Midbrain (tissue), 1 donor: ENCODE measurements at places on chromosomes 2 and 18.

GRCh38 chr2:8803658-8804379, 33.6 kb downstream of the KIDINS220 start:
- DNase-seq = no peak

GRCh38 chr18:12748671-12749070, 45.8 kb downstream of the PSMG2 start:
- DNase-seq = no peak

DNA sequence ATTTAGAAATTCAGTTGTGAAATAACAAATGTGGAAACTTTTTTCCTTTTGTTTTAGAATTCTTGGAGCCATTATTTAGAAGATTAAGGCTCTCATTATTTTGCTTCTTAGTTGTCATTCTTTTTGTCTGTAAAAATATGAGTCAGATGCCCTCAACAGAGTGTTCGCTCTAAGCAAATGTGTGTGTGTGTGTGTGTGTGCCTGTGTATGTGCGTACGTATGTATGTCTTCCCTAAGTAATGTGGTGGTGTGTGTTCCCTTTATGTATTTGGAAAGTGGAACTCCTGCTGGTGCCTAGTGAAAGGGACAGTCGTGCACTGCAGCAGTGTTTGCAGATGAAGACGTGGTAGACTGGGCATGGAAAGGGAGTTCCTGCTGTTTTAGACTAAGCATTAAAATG, 27.5 kb downstream of the ZNF407 start:
- DNase-seq = no peak

- DNase-seq = peak; percentile 49
Observed at GRCh38 chr18:33745871-33746545, 168.0 kb downstream of the ASXL3 start.

GRCh38 chr2:56918790-56919189, 735.0 kb downstream of the CCDC85A start:
- DNase-seq = no peak
